ENCODE measurements at places on chromosomes 6 and 20.

- no peak for DNase-seq
Observed at GRCh38 chr20:54214566-54214965, 6.7 kb downstream of the PFDN4 start.

GRCh38 chr6:124694139-124694705 is 268.0 kb upstream of the RNF217 start:
- no peak for DNase-seq

GRCh38 chr20:7996898-7997297 is 22.7 kb downstream of the TMX4 start:
- DNase-seq: no peak

DNA sequence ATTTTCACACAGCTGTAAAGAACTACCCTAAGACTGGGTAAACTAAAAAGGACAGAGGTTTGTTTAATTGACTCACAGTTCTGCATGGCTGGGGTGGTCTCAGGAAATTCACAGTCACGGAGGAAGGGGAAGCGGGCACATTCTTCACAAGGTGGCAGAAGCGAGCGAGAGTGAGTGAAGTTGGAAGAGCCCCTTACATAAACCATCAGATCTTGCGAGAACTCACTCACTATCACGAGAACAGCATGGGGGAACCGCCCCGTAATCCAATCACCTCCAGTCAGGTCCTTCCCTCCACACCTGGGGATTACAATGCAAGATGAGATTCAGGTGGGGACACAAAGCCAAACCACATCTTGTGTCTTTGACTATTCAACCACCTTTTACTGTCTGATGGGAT is 700.5 kb downstream of the TENT5A start:
- DNase-seq: no peak

DNA sequence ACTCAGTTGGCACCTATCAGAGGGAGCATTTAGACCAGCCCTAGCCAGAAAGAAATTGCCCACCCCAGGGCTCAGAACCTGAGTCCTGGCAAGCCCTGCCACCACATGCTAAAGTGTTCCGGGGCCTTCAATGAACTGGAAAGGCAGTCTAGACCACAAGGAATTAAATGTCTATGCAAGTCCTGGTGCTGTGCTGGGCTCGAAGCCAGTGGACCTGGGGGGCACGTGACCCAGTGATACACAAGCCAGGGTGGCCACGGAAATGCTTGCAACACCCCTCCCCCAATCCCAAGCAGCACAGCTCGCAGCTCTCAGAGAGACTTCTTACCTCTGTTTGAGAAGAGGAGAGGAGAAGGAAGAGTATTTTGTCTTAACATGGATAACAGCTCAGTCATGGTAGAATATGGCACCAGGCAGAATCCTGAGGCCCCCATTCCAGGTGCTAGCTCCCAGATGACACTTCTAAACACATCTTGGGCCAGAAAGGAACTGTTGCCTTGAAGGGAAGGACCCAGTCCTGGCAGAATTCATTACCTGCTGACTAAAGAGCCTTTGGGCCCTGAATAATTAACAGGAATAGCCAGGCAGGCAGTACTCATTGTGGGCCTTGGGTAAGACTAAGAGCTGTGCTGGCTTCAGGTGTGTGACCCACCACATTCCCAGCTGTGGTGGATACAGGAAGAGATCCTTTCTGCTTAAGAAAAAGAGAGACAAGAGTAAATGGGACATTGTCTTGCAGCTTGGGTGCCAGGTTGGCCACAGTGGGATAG is 111.3 kb downstream of the BTBD9 start:
- no peak for DNase-seq

GRCh38 chr6:158939255-158940159 is 60.5 kb downstream of the RSPH3 start:
- DNase-seq: no peak

GRCh38 chr20:10970109-10970508 is 296.3 kb upstream of the JAG1 start:
- DNase-seq: no peak

- DNase-seq: no peak
Observed at GRCh38 chr6:33996120-33996475, 149.8 kb downstream of the GRM4 start.

DNA sequence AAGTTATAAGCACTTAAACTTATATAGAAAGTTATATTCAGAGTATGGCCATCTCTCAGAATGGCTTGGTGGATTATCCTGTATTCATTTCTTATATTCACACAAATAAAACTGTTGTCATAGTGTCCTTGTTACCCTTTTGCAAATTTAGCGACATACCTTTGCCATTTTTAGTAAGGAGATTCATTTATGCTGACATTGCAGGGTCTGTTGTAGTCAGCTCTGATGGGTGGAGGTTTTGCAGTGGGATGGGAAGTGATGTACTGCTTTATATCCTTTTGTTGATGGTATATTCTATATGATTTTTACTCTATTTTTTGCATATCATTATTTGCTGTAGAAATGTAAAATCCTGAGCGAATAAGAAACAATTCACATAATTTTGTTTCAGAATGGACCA is 35.9 kb downstream of the SAMD5 start:
- no peak for DNase-seq

GRCh38 chr6:144908004-144908403 is 622.9 kb downstream of the UTRN start:
- no peak for DNase-seq

DNA sequence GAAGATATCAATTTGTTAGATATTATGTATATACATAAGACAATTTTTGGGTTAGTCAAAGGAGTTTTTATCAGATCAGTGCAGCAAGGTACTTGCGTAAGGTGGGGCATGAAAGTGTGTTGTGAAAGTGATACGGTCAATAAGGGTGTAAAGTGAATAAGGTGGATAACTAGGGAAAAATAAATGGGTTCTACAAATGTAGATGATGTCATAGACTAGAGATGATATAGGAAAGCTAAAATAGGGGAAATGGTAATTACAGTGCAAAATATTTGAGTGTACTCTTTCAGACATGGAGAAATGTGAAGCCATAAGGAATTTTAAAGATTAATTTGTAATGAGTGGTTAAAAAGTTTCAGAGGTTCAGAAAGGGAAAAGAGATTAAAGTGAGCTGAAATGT is 180.6 kb upstream of the KHDRBS2 start:
- no peak for DNase-seq

GRCh38 chr20:46324960-46325703 is 16.8 kb upstream of the CDH22 start:
- no peak for DNase-seq

DNA sequence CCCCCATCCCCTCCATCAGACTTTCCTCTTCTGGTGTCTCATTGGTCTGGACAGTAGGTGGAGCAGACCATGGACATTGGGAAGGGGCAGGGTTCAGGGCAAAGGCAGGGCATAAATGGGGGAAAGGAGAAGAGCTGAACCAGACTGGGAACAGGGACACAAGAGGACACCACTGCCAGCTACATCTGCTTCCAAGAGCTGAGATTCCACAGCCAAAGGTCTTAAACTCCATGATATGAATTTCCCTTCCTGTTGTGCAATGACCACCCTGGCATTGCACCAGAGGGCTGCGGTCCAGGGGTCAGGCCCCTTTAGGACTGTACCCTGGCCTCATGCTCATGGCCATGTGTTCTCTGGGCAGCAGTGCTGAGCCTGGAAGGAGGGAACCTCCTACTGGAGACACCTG is 137.9 kb downstream of the MAFB start:
- DNase-seq: no peak

DNA sequence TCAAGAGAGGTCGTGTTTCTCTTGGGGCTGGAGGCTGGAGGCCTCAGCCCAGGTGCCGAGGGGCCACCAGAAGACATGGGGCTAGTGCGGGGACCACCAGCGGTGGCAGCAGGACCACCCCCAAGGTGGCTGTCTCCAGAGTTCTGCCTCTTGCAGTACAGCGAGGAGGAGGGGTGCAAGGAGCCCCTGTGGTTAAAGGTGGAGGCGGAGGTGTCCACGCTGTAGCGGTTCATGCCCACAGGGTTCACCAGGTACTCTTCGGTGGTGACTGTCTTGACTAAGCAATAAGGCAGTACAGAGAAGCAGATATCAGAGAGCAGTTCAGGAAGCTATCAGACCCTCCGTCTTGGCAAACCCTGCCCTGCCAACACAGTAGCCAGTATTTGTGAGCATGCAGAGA is 103.4 kb downstream of the SCML4 start:
- no peak for DNase-seq

DNA sequence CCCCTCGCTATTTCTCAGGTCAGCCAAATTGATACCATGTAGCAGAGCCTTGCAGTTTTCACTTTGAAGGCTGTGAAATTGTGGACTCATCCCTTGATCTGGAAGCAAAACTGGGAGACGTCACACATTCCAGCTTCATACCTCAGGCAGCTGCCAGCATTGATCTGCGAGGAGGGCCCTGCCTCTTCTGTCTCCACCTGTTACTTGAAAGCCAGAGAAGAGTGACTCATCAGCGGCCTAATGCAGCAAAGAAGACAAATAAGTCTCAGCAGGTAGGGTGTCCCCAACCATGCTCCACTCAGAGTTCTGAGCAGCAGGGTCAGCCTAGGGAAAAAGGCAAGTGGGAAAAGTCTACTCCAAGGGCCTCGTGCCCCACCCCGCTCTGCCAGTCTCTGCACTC is 69.4 kb upstream of the BMP2 start:
- DNase-seq: no peak

DNA sequence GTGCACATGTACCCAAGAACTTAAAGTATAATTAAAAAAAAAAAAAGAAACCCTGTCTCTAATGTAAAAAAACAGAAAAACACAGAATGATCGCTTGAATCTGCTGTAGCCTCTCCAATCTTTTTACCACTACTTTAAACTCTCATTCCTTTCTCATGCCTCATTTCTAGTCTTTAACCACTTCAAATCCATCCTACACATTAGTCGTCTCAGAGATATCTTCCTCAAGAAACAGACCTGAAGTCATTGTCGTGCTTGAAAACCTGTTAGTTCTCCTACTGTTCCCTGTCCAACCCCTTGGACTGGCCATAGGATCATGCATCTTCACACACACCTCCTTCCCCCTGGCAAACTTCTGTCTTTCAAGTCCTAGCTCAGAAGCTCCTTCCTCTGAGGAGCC is 112.1 kb upstream of the BCLAF1 start:
- DNase-seq: no peak

- DNase-seq: no peak
Observed at GRCh38 chr6:14190191-14190928, 72.8 kb downstream of the CD83 start.

DNA sequence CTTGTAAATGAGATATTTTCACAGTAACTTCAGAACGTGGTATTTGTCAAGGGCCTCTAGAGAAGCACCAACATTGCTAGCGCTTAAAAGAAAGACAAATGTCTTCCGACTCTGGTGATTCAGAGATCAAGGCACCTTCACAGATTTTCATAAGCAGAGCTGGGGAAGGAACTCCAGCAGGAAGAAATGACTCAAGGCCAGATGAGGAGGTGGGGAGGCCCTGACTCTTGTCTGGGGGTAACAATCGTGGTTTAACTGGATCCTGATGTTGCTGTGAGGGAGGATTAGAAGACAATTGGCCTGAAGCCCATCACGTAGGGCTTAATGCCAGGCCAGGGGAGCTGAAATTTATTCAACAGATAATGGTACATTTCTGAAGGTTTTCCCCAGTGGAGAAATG is 122.9 kb upstream of the QKI start:
- DNase-seq: no peak

DNA sequence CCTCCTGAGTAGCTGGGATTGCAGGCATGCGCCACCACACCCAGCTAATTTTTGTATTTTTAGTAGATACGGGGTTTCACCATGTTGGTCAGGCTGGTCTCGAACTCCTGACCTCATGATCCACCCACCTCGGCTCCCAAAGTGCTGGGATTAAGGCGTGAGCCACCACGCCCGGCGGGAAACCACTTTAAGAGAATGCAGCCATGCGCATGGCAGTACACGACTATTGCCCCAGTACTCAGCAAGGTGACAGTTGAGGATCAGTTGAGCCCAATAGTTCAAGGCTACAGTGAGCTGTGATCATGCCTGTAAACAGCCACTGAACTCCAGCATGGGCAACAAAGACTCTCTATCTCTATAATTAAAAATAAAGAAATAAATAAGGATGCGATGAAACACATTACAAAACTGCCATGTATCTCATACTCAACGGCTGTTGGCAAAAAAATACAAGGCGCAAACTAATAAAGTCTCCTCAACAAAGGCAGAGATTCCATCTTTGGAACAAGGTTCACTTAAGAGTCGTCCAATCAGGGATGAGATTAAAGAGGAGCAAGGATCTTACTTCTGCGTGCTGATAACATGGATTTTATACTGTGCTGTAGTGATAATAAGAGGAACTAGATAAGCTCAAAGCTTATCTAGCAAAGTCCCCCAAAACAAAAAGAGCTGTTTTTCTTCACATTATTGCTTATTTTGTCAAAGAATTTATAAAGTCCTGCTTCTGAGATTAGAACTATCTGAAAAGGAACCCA is 51.1 kb downstream of the STAU1 start:
- DNase-seq: no peak

- DNase-seq: no peak
Observed at GRCh38 chr6:31246051-31246521, 25.8 kb downstream of the HLA-C start.

DNA sequence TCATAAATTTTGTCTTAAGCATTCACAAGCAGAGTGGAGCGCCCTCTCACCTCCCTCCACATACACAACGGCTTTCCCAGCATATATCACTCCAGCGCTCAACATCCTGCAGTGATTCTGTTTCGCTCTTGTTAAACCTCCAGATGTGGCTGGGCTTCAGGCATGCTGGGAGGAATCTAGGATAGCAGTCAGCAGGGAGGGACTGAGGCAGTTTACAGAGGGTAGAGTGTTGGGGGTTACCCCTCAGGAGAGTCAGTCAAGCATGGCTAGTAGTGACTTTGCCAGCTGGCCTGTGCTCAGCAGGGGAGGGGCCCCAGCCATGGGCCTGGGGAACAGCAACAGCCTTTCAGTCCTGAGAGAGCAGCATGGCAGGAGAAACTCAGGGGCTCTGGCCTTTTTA is 161.4 kb upstream of the FLRT3 start:
- DNase-seq: no peak

DNA sequence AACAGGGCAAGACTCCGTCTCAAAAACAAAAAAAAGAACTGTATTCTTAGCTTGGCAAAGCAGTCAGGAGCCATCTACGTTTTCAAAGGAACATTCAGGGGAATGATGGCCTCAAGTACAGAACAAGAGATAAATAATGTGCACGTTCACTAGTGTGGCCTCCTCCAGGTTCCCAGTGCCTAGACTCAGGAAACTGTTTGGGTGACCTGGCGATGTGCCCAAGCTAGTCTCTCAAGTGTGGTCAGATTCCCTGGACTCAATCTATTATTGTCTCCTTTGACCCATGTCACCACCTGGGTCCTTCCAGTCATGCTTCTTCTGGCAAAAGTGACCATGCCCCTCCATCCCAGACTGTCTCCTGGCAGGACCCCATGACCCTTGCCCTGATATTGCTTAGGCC is 23.7 kb downstream of the TRAF3IP2 start:
- no peak for DNase-seq

- DNase-seq: no peak
Observed at GRCh38 chr6:54981276-54981609, 134.7 kb downstream of the FAM83B start.

DNA sequence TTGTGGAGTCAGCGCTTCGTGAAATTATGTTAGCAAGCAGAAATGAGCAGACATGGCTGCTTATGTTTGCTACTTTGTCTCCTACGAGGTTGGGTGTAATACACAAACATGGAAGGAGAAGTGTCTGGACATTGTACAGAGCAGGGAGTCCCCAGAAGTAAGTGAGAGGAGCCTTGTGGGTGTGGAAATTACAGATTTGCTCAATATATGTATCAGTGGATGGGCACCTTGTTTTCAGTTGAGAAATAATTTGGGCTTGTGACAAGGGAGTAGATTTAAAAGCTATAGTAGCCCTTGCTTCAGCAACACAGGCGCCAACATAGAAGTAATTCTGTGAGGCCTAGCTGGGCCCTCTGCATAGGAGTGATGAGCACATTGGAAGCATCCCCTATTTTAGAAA is 49.2 kb downstream of the HECA start:
- DNase-seq: no peak

- DNase-seq: no peak
Observed at GRCh38 chr6:43746613-43747102, 23.4 kb upstream of the VEGFA start.

Measured in activated CD4-positive, alpha-beta T cell treated with anti-CD3 and anti-CD28 coated beads, Interleukin-2, amount 50 U/mL, for 24 hours (primary cell).